ENCODE measurements at places on chromosomes 3 and 15.

GRCh38 chr3:106126067-106126845 lies 257.4 kb upstream of the CBLB start:
- no peak for DNase-seq

DNA sequence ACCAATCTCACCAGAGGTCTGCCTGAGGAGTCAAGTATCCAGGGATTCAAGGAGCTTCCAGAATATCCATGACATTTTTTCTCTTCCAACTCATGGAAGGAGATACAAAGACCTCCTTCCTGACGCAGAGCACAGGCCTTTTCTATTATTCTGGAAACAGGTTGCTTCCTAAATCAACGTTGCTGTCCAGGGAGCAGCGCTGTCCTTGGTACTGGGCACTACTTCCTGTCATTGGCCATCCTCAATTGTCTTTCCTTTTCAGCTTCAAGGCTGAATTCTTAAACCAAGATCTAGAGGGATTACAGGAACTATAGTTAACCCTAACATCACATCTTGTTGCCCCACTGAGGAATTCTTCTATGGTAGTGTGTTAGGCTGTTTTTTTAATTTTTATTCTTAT lies 50.4 kb upstream of the TBC1D21 start:
- DNase-seq: no peak

- DNase-seq: no peak
Observed at GRCh38 chr3:122620399-122620798, 42.9 kb downstream of the PARP15 start.

DNA sequence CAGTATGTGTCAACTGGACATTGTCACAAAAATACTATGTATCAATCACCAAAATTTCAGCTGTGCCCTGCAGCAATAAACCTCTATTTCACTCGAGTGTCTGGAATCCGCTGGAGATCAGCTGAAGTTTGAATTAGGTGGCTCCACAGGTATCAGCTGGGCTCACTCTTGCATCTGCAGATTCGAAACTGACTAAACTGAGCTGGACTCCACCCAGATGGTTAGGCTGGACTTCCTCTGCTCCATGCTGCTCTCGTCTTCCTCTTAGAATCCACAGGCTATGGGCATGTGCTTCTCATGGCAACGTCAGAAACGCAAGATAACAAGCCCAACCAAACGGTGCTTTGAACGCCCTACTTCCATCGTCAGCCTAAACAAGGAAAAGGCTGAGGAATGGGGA lies 565.3 kb upstream of the ROBO2 start:
- no peak for DNase-seq

DNA sequence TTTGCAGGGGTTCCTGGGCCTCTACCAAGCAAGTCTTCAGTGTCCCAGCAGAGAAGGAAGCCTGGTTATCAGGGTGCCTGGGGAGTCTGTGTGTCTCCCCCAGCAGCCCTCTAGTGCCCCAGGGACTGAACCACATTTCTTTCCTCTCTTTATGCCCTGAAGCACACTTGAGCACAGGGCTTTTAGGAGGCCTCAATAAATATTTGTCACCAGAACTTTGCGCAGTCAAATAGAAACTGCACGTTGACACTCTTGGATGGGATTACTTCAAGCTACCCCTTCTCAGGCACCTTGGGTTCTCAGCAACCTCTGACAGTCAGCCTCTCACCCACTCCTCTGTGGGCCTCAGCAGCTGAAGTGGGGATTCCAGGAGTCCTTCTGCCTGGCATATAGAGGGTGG lies 226.6 kb upstream of the HES1 start:
- no peak for DNase-seq

GRCh38 chr15:53307952-53308624 lies 451.4 kb downstream of the WDR72 start:
- DNase-seq: no peak

DNA sequence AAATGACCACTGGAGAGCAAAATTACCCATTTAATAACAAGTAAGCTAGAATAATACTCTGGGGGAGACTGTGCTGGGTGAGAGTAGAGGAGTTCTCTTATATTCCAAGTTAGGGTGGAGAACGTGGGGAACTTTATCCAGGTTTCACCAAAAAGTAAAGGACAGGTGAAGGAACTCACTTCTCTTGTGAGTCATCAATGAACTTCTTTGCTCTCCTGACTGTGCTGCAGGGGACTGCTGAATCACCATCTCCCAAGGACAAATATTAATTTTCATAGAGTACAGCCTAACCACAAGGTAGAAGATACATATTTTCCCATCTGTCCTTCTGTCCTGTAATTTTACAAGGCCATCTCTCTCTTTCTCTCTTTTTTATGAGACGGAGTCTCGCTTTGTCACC lies 8.3 kb upstream of the PDCD6IP start:
- DNase-seq: no peak

GRCh38 chr3:76470285-76470684 lies 569.6 kb upstream of the ROBO2 start:
- no peak for DNase-seq

Data from stimulated activated CD4-positive, alpha-beta T cell treated with anti-CD3 and anti-CD28 coated beads, Interleukin-12 subunit alpha, Interleukin-12 subunit beta, amount 100 ng/mL, for 24 hours (primary cell).